ENCODE measurements at places on chromosomes 3 and 15.
A peak's percentile ranks its signal among the peaks of the same experiment; 100 is the strongest.

GRCh38 chr3:196287090-196287439 lies 461 bp downstream of the PCYT1A start:
- peak; percentile 33 for DNase-seq

- DNase-seq, result no peak
Measured at GRCh38 chr3:152287898-152288576, 19.3 kb downstream of the MBNL1 start.

DNA sequence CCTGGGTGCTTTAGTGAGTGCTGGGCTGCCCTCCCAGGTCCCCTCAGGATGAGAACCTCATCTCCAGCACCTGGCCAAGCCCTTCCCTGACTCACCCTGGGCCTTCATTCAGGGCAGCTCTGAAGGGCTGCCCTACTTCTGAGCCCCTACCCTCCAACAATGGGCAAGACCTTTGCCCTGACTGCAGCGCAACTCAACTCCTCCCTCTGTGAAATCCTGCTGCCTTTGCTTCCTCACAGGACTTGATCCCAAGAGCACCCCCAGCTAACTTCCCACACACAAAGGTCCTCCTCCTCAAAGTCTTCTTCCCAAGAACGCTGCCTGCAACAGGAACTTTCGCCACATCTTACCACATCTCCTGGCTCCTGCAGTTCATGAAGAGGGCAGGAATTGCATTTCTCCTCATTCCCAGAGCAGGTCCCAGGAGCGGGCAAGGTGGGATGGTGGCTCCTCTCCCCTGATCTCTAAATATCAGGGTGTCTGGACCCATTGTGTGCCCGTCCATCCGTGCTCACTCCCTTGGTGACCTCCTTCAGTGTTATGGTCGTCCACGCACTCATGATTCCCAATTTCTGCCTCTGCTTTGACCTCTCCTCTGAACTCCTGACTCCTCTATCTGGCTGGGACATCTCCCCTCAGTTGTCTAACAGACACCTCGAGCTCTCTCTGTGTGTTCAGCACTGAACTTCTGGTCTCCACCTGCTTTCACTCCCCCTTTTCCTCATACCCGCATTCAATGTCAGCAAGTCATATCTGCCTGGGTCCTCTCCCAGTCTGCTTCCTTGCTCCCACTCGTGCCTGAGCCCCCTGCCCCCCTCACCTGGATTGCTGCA lies 4.5 kb upstream of the SSUH2 start:
- no peak for DNase-seq

DNA sequence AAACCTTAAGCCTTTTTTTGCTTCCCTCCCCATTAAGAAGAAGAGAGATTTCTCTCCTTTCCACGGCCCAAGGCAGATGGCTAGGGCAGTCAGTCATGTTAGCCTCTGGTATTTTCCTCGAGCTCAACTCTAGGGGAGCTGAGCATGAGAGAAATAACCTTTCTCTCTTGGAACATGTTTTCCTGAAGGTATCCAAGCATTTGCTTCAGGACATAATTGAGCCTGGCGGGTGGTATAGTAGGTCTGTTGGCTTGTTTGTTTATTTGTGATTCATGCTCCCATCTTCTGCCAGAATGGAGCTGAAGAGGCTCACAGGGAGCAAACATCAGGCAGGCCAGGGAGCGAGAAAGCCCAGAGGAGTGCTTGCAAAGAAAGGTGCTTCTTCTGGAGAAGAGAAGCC lies 102.5 kb downstream of the MESD start:
- DNase-seq, result no peak

DNA sequence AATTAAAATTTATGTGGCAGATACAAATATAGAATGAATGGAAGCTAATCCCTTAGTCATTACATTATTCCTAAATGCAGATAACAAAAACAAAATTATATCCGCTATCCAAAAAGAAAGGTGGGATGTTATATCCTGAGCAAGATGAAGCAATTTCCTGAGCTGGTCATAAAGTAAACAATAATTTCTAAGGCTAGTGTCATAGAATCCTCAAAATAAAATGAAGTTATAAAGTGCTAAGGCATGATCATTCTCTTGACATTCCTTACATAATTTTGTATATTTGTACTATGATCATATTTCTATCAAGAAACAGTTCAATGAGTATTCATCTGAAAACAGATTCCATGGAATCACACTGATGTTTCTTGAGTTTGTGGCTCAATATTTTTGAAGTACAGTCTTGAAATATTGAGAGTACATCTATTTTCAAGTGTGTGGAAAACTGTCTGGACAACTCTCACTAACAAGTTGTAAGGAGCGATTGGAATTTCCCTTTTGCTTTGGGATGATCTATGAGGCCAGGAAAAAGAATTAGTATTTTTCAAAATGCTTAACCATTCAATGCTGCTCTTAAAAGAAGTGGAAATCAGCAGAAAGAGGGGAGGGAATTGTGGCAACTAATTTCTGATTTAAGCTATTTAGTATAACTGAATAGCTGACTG lies 92.4 kb downstream of the ABI3BP start:
- no peak for DNase-seq

GRCh38 chr3:21234933-21235332 lies 516.1 kb downstream of the ZNF385D start:
- DNase-seq, result no peak

- no peak for DNase-seq
Measured at GRCh38 chr15:93126148-93126547, 37.1 kb upstream of the RGMA start.

DNA sequence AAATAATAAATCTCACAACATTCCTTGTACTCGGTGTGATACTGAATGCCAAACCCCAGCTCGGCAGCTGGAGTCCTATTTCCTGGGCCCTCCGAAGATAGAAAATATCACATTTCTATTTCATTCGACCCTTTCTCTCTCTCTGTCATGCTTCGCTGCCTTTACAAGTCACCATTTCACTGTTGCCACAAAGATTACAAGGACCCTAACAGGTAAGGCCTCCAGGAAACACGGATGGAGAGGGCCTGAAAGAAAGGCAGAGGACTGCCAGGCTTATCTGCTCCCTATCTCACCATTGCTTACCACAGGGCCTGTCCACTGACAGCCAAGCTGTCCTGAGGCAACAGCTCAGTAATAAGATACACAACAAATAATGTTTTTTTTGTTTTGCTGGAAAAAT lies 376.5 kb downstream of the MECOM start:
- DNase-seq, result no peak

GRCh38 chr3:71050538-71051258 lies 532.8 kb downstream of the FOXP1 start:
- DNase-seq, result peak; percentile 45

DNA sequence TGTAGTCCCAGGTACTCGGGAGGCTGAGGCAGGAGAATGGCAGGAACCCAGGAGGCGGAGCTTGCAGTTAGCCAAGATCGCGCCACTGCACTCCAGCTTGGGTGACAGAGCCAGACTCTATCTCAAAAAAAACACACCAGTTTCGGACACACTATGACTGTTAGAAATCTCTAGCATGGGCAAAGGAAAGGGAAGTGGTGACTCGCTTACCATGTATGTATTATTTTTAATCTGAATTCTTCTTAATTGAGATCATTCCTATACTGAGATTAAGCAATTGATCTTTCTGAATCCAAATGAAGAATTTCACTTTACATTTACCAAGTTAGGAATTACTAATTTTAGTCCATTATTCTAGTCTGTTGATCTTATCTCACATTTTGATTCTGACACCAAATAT lies 459.2 kb upstream of the ALCAM start:
- DNase-seq, result no peak

DNA sequence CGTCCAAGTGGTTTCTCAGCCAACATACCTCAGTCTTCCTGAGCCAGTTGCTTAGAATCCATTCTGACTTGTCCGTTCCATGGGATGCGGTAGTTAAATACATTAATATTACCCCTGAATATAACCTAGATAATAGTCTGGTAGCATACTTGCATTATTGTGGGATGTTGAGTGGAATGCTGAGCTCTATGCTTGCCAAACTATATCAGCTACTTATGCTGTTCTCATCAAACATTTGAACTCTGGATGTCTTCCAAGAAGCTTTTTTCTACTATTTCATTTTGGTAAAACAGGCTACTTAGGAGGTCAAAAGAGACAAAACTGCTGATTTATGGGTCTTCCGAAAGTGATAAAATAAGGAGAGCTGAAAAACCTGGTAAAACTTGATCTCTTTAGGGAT lies 429.5 kb downstream of the NAALADL2 start:
- DNase-seq, result no peak

- DNase-seq, result no peak
Measured at GRCh38 chr3:113783463-113783862, 36.6 kb downstream of the ATP6V1A start.

GRCh38 chr3:129520960-129521359 lies 7.5 kb upstream of the RHO start:
- no peak for DNase-seq

DNA sequence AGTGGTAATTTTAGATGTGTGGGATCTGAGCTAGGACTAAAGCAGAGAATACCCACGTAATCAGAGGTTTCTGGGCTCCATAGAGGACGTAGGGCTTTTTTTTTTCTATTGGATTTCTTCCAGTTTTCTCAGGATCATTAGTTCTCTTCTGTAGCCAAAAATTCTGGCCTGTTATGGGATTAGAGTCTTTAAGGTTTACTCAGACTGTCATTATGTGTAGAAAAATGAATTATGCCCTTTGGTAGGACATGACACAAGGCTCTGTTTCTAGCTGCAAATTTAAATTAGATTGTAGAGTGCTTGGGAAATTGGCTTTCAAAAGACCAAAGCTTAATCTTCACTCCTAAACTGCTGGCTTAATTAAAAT lies 1.9 kb downstream of the SETD5 start:
- no peak for DNase-seq

DNA sequence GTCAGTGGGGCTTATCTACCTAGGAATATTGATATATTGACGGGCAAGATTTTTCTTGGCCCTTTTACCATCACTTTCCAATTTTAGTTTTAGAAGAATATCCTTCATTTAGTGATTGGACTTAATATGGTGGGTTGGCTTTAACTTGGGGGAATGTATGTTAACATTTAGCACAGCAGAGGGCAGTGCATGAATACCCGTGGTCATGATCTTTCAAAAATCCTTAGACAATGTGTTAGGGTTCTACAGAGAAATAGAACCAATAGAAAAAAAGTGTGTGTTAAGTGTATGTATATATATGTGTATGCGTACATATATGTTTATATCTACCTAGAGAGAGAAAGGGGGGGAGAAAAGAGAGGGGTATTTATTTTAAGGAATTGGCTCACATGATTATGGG lies 36.9 kb downstream of the GPR171 start:
- no peak for DNase-seq

DNA sequence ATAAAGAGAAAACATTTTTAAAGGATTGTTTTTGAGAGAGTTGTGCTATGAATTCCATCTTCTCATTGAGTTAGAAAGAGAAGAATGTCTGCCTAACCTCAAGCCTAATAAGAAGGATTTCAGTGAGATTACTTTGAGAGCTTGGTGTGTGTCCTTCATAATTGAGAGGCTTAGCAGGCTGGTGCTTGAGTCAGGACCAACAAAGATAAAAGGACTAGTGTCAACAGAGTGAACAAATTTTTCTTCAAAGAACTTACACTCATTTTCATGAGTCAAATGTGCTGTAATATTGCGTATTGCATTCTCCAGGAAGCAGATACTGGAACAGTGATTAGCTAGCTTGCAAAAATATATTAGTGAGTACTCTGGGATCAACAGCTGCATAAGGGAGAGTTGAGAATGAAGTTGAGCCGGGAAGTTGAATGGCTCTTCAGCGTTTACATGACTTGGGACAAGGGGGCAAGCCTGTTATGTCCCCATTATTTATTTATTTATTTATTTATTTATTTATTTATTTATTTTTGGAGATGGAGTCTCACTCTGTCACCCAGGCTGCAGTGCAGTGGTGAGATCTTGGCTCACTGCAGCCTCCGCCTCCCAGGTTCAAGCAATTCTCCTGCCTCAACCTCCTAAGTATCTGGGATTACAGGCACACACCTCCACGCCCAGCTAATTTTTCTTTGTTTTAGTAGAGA lies 37.5 kb upstream of the SLITRK3 start:
- no peak for DNase-seq

DNA sequence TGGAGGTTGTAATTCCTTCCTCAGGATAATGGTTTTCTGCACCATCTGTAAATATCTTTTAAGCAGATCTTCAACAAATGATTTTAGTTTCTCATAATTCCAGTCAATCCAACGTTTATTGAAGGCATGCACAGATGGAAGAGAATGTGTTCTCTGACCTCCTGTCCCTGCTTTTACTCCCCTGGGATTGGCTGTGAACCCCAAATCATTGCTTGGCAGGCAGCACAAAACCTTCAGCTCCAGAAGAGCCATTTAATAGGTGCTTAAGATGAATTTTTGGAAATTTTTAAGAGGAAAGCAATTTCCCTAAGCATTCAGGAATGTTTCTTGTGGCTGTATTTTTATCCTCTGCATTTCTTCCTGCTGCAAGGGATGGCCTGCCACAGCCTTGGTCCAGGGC lies 25.5 kb upstream of the THSD4 start:
- no peak for DNase-seq

DNA sequence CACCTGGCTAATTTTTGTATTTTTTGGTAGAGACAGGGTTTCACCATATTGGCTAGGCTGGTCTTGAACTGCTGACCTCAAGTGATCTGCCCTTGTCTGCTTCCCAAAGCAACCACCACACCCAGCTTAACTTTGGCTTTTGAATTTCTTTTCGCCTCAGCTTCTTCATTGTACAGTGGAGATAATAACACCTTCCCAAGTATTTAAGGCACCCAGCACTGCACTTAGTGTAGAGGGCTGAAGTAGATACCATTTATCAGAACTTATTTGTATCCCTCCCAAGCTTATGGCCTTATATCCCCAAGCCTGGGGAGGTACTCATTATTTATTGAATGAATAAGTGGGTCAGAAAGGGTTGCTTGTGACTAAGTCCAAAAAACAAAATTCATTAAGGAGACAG lies 2.3 kb downstream of the SQOR start:
- DNase-seq, result no peak

GRCh38 chr3:173993299-173993698 lies 595.8 kb downstream of the NLGN1 start:
- DNase-seq, result no peak

DNA sequence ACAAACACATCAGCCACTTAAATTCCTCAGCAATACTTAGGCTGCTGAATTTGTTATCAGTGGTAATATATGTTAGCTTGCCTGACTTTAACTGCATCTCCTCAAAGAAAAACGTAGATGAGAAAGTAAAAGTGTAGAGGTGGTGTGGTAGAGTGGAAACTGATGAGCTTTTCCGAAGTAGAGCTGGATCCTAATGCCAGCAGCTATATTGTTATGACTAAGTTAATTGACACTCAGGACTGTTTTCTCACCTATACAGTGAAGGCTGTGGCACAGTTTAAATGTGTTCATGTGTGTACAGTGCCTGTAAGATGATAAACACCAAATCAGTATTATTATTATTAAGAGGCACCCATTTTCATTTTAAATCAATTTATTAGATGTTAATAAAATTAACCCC lies 174.9 kb downstream of the TNIK start:
- no peak for DNase-seq

GRCh38 chr3:146834917-146835316 lies 229.8 kb upstream of the PLSCR5 start:
- DNase-seq, result no peak

DNA sequence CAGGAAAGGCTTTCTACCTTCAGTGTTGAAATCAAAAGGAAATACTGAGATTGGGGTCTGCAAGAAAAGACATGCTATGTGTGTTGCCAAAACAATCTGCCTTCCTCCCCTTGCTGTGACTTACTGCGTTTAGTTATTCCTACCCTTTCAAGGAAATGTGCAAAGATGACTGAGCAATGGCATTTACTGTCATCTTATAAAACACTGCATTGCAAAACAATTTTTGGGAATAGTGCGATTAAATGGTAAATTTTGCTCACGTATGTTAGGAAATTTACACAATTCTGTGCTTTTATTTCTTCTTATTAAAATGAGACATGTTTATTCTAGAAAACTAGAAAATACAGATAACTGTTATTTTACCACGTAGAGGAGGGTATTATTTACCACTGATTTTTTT lies 45.8 kb downstream of the PDE8A start:
- no peak for DNase-seq

Measured in activated CD4-positive, alpha-beta T cell treated with anti-CD3 and anti-CD28 coated beads for 48 hours (primary cell).